ENCODE measurements at places on chromosomes 16 and 17. TPM values are rescaled to one million over a fixed set of nuclear protein-coding genes. Genes with fewer than 3 reads are reported as not detected.

- no peak for DNase-seq
These were observed 19.2 kb downstream of the FMNL1 start for GRCh38 chr17:45240905-45241327.

GRCh38 chr17:17052462-17053221 lies 10.4 kb downstream of the MPRIP start:
- no peak for DNase-seq

GRCh38 chr17:33284022-33284421 lies 9.1 kb downstream of the ASIC2 start:
- no peak for DNase-seq

Gene RHBDL3
- total RNA-seq: 0.21 TPM

Gene TMC7
- total RNA-seq: not detected

Gene MAP2K4
- total RNA-seq: 30.1 TPM

Data from natural killer cell (primary cell).